ENCODE measurements at places on chromosomes 4 and X.

GRCh38 chr4:24775032-24775605 lies 20.3 kb upstream of the SOD3 start:
- DNase-seq, result no peak

- DNase-seq, result no peak
These were observed 270.0 kb downstream of the CENPC start for GRCh38 chr4:67275179-67275750.

DNA sequence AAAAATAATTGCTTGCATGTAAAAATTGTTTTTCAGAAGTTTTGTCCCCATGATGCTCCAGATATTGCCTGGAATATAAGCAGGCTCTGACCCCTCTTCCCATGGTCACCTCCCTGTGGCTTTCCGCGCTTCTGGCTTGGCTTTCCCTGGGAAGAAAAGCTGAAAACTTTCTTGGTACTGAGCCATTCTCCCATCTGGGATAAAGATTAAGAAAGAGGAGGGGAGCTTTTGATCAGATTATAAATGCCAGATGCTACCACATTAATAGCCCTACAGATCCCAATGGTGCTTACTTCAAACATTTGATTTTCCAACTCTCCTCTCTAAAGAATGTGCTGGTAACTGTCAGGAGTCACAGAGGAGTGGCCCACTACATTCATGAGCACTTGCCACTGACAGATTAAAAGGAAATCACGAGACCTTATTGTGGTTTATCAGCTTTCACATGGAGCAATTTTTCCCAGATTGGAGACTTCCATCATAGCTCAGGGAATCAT lies 54.4 kb upstream of the GAB1 start:
- DNase-seq, result no peak

DNA sequence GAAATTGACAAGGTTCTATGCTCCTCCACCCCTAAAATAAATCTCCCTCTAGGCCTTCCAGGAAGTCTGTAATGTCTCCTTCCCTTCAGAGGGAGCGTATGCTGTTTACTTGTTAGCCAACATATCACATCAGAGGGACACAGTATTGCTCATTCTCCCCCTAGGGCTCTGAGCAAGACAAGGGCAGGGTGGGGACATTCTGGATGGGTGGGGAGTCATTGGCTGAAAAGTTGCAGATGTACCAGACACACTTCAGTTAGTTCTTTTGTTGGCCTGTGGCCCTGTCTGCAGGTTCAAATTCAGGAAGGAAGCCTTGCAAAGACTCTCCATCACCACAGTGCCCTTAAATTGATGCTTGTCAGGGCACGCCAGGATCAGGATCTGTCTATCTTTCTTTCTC lies 106.3 kb upstream of the TEX13D start:
- no peak for DNase-seq

Measured in stimulated activated CD8-positive, alpha-beta memory T cell treated with anti-CD3 and anti-CD28 coated beads, Interleukin-4, amount 100 ng/mL, for 48 hours (primary cell).